ENCODE measurements at places on chromosomes 3 and 15.

GRCh38 chr3:53198256-53198977 lies 37.4 kb downstream of the PRKCD start:
- no peak for DNase-seq

GRCh38 chr3:42600958-42601675 lies 631 bp downstream of the NKTR start:
- peak; percentile 68 for DNase-seq

DNA sequence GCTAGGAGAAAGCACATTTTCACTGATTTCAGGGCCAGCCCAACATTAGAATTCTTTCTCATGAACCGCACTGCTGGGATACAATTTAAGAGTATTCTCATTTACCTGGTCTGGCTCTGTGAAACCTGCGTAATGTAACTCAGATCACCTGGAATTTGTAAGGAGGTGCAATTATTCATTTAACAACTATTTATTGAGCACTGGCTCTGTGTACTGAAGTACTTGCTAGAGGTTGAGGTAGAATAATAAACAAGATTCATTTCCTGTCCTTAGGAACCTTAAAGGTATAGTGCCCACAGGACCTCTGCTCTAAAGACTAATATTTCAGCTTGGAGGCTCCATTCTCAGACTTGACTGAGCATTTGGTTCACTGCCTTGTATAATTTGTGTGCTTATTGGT lies 242.2 kb upstream of the ZPLD1 start:
- no peak for DNase-seq

DNA sequence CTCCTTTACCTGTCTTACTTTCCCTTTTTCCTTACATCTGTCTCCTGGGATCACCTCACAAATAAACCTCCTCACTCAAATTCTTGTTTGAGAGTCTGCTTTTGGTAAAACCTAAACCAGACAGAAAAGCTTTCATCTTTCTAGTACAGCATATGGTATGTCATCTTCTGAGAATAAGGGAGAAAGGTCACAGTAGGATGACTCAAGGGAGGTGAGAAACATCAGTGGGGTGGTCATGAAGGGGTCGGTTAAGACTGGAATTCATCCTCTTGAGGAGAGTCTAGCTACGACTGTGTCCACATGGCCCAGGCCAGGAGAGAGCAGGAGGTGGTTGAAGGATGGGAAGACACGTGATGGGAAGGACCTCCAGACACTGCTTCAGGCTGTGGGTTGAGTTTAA lies 34.8 kb upstream of the CCK start:
- no peak for DNase-seq

DNA sequence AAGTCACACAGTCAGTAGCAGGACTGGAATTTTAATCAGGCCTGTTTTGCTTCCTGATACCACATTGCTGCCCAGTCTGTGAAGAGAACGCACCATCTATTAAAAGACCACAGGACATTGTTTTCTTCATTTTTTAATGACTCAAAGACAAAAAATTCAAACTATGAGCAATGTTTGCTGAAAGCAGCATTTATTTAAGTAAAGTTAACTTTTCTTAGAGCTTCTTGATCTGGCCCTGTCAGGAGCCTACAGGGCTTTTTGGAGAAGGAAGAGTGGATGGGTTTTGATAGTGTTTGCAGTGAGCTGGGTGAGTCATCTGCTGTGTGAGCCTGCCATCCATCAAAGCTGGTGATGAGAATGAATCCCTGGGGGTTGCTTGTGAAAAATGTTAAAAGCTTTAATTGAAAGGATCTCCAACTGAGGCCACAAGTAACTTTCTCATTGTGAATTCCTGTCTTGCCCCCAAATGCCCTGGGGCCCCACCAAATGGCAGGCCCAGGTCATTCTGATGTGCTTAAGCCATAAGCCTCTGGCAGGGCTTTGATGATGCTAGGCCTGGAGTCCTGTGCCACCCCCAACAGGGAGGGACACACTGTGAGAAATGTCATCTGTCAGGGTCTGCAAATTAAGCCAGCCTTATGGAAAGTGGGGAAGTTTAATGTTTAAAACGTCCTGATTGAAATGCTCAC lies 136.2 kb upstream of the PFN2 start:
- DNase-seq, result peak; percentile 99

- no peak for DNase-seq
Measured at GRCh38 chr3:17747174-17747889, 4.9 kb upstream of the TBC1D5 start.

GRCh38 chr3:99755831-99756230 lies 61.8 kb upstream of the CMSS1 start:
- DNase-seq, result no peak

DNA sequence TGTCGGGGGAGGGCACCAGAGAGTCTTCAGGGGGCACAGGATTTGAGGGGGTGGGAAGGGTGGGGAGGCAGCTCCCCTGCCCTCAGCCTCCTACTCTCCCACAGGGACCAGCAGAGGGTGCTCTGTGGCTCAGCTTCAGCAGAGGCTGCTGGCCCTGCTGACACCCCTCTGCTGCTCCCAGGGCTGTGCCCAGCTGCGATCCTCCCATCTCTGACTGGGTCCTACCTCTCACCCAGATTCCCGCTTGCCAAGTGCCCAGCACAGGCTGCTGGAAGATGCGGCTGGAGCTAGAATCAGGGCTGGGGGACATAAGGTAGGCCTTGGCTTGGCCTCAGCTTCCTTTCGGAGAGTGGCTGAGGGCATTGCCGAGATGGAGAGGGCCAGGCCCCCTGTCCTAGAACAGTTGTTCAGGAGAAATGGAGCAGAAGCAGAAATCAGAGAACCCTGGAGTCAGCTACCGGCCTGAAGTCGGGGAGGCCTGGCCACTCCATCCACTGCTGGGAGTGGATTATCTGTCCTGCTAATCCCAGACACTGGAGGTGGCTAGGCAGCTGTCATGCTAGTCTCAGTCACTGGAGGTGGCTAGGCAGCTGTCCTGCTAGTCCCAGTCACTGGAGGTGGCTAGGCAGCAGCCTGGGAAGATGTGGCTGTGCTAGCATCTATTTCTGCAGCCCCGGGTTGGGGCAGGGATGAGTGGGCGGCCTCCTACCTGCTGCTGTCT lies 3.9 kb downstream of the GRM2 start:
- no peak for DNase-seq

DNA sequence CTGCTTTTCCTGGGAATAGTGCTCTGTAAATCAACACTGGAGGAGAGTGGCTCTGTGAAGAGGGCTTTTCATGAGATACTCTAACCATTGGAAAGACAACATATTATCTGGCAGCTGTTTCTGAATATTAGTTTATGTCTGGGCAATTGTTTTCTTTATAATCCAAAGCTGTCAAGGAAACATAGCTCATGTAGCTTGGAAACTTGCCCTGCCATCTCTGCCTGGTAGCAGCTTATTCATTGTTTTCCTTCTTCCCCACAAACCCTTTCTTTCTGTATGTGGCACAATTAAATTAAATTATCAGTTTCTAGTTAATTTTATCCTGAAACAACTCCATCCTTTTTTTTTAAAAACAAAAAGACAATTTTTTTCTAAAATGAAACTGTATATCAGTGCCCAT lies 160.0 kb downstream of the EDEM1 start:
- DNase-seq, result no peak

- peak; percentile 97 for DNase-seq
Measured at GRCh38 chr3:11145888-11146287, 8.4 kb upstream of the HRH1 start.

- DNase-seq, result peak; percentile 97
Measured at GRCh38 chr15:75107908-75108838, 84.8 kb downstream of the PPCDC start.

DNA sequence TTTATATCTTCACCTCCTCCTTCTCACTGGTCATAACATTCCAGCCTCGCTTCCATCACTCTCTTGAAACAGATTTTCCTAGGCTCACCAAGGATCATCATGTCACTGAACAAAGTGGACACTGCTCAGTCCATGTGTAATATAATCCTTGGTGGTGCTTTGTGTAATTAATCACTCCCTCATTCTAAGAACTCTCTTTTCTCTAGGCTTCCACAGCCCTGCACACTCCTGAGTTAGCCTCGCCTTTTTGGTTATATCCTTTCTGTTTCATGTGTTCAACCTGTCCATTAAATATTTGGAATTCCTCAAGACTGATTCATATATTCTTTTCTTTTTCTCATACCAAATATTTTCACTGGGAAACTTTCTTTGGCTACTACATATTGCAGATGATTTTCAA lies 440.8 kb downstream of the PYDC2 start:
- DNase-seq, result no peak

GRCh38 chr3:71589132-71589531 lies 5.6 kb upstream of the FOXP1 start:
- DNase-seq, result no peak

- peak; percentile 98 for DNase-seq
Measured at GRCh38 chr3:197031315-197032285, 2.0 kb upstream of the MELTF start.

- no peak for DNase-seq
Measured at GRCh38 chr3:116281313-116282143, 163.8 kb downstream of the LSAMP start.

GRCh38 chr3:184004476-184004875 lies 13.2 kb downstream of the ABCC5 start:
- DNase-seq, result no peak

DNA sequence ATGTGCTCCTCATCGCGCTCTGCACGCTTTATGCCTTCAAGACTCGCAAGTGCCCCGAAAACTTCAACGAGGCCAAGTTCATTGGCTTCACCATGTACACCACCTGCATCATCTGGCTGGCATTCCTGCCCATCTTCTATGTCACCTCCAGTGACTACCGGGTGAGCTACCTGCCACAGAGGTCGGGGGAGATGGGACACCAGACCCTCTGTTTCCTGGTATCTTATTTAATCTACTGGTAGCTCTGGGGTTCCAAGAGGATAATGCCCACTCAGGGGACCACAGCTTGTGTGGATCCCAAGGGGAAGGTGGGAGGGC lies 9.1 kb downstream of the GRM2 start:
- DNase-seq, result no peak

- DNase-seq, result no peak
Measured at GRCh38 chr3:196220587-196220986, 4.3 kb downstream of the SLC51A start.

GRCh38 chr15:25875566-25875965 lies 12.4 kb upstream of the ATP10A start:
- DNase-seq, result peak; percentile 51

DNA sequence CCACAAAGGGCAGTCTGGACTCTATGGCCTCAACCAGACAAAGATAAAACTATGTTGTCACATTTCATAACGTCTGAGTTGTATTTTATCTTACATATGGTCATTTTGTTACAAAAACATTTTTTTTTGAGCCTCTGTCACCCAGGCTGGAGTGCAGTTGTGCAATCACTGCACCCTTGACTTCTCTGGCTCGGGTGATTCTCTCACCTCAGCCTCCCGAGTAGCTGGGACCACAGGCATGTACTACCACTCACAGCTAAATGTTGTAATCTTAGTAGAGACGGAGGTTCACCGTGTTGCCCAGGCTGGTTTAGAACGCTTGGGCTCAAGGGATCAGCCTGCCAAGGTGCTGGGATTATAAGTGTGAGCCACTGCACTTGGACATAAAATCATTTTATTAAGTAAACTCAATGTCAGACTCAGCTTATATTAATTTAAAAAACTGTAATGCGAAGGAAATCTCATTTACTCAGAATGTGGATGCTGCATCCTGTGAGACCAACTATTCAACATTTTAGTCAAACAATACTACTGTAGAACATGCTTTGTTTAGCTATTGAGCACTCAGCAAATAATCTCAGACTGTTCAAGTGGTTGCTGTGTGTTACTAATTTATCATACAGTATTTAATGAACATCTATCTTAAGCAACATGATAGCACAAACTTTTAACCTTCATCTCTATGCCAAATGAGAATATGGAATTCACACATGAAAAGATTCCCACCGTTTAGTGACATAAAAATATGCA lies 209.2 kb downstream of the TBL1XR1 start:
- no peak for DNase-seq

GRCh38 chr3:30186741-30187219 lies 419.6 kb upstream of the TGFBR2 start:
- no peak for DNase-seq

GRCh38 chr3:72282918-72283317 lies 498.0 kb upstream of the PROK2 start:
- no peak for DNase-seq

- no peak for DNase-seq
Measured at GRCh38 chr3:194983121-194983520, 287.8 kb downstream of the XXYLT1 start.

DNA sequence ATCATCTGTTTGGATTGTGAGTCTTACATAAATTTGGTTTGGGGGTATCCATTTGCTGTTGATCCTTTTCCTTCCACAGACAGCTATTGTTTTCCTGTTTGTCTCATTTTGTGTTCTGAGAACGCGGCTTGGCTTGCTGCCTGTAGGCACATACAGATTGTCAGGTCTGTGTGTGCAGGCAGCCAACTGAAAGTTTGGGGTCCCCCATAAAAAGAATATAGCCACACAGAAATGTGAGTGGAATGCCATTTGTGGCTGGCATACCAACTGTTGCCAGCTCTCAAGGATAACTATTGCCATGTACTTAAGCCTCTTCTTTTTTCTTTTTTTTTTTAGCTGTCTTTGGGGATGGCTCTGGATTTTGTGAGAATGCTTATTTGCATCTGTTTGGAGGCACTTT lies 1308.0 kb downstream of the ROBO1 start:
- no peak for DNase-seq

DNA sequence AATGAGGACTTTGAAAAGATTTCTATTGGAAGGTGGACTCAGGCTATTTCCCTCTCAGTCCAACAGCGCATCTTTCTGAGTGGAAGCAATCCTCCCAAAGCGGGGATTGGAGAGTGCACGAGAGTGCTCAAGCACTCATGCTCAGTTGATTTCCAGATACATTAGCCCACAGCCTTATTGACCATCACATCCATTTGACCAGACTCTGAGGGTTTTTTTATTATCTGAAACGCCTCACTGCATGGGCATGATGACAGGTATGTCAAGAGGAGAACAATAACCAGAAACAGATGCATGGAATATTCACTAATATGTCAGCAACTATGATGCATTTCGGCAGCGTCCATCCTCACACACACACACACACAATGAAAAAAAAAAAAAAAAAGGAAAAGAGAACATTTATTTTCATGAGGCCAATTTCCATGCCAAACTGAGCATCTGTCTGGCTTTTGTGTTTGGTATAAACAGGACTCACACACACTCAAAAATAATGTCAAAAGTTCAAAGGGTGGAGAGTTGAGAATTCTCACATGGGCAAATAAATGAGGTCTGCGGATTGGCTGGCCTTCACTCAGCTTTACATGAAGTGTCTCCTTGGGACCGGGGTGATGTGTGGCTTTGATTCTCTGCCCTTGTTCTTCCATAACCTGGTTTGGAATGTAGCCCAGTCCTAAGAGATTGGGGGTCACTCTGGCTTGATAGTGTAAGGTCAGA lies 371.6 kb downstream of the MCTP2 start:
- no peak for DNase-seq

GRCh38 chr3:15341030-15341726 lies 8.8 kb upstream of the SH3BP5 start:
- no peak for DNase-seq

- no peak for DNase-seq
Measured at GRCh38 chr15:42508263-42508690, 12.8 kb downstream of the SNAP23 start.

GRCh38 chr3:46677411-46677726 lies 16.1 kb downstream of the ALS2CL start:
- DNase-seq, result no peak

- DNase-seq, result peak; percentile 70
Measured at GRCh38 chr3:99747915-99748314, 69.7 kb upstream of the CMSS1 start.

GRCh38 chr15:61796056-61796455 lies 264.2 kb downstream of the VPS13C start:
- peak; percentile 27 for DNase-seq

GRCh38 chr15:87167706-87168105 lies 1088.0 kb downstream of the AGBL1 start:
- no peak for DNase-seq

GRCh38 chr15:54387799-54388198 lies 409.6 kb downstream of the UNC13C start:
- no peak for DNase-seq
